Activated CD4-positive, alpha-beta T cell treated with anti-CD3 and anti-CD28 coated beads for 1 hour (primary cell): ENCODE measurements at places on chromosomes 2 and 18.

DNA sequence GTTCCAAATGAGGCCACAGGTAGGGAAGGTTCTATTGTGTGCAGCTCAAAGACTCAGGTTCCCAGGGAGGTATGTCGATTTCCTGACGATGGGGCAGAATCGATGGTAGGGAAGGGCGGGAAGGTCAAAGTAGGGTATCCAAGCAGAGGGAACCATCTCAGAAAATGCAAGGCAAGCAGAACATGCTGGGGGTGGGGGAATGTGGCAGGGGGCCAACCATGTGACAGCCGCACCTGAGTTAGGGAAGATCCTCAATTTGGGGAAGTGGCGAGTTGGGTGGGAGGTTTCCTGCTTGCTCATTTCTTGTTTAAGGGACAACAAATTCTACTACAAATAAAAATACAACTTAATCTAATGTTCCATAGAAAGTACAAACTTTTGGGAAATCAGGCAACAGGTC lies 21.7 kb upstream of the GRP start:
- DNase-seq: no peak

DNA sequence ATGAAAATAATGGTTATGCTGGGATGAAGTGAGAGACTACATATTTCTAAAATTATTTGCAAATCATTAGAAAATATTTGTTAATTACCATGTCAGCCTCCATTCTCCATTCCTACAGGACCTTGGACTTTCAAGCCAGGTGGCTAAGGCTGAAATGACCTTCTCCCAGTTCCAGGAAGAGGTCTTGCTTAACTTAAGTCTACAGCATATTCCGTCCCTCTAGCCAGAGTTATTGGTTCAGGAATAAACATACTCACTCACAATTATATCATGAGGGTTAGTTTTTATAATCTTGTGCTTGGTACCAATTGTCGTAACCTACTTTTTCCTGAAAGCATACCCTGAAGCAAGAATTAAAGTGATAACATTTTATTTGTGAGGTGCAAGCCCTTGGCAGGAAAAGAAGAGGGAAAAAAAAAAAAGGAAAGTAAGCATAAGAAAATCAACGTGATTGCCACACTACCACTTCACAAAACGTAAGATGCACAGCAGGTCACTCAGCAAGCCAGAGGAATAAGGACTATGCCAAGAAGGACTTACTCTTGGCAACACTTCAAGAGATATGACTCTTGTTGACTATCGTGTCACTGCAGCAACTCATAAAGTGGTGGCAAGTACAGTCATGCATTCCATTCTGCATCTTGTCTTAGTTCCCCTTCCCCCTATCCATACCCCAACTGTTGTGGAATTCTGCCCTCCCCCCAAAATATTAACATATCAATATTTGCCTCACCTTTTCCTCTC lies 479.1 kb downstream of the MBD2 start:
- DNase-seq: no peak

GRCh38 chr2:228023619-228024018 lies 152.2 kb downstream of the DAW1 start:
- DNase-seq: no peak

DNA sequence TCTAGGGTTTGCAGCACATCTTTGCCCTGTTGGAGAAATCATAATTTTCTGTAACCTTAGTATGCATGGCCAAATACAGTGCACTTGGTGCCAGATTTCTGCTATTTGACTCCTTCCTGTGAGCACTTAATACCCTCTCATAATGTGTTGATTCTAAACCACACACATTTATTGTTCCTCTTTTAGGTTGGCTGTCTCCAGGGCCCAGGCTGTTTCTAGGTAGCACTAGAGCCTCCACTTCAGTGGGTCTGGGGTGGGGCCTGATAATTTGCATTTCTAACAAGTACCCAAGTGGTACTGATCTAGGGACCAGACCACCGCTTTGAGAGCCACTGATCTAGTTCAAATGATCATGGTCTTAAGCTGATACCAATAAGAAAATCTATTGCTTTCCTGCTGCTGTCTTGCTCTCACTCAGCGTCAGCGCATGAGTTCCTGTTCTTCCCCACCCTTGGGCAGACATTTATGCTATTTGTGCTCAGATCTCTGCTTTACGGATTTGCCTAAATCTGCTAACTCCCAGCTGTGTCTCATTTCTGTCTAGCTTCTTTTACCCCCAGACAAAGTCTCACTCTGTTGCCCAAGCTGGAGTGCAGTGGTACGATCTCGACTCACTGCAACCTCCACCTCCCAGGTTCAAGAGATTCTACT lies 7.4 kb downstream of the PTRHD1 start:
- DNase-seq: no peak

DNA sequence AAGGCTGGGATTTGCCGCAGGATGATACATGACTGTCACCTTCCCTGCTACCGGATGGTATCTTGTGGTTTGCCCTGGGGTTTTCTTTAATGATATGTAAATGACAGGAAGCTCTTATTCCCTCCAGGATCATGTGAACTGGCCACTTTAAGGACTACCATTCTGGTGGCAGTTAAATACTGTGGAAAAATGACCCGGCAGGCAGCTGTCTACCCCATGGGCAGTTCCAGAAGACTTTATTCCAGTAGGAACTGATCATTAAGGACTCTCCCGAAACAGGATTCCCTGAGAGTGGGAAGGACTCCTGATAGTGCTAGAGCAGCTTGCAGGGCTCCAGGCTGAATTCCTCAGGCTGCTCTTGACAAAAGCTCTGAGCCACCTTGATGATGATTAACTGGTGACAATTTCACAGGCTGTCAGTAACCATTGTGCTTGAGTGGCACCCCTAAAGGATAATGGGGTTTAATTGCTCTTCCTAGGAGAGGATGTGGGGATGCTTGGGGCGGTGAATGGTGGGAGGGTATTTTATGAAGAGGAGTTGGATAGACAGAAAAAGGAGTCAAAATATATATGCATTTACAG lies 212.0 kb downstream of the CPS1 start:
- no peak for DNase-seq

DNA sequence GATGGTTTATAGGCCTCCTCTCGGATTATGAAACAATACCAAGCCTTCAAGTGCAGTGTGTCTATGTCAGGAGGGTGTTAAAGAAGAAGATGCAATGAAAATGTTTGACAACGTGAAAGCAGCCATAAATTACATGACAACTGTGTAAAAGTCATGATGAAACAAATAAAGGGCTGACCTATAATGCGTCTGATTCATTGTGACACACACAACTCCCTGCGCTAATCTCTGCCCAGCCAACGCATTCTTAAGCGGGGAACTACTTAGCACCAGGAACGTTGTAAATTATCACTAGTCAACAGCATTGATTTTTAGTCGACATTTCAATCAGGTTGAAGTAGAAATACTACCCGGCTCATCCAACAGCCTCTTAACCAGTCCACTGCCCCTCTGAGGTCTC lies 26.8 kb downstream of the BCL11A start:
- DNase-seq: no peak

DNA sequence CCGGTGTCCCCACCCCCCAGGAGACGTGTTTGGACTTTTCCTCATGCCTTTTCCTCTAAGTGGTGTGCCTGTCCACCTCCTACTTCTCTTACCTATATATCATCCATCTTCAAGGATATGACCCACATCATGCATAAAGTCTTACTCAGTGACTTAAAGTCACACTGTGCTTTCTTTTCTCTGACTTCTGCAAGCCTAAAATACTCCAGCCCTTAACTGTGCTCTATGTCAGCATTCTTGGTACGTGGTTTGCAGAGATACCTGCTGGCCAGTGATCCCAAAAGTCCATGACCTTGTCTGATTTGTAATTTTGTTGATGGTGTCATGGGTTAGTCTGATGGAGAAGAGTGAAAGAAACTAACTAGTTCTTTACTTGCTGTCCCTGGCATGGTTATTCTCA lies 393.6 kb upstream of the NRP2 start:
- no peak for DNase-seq

DNA sequence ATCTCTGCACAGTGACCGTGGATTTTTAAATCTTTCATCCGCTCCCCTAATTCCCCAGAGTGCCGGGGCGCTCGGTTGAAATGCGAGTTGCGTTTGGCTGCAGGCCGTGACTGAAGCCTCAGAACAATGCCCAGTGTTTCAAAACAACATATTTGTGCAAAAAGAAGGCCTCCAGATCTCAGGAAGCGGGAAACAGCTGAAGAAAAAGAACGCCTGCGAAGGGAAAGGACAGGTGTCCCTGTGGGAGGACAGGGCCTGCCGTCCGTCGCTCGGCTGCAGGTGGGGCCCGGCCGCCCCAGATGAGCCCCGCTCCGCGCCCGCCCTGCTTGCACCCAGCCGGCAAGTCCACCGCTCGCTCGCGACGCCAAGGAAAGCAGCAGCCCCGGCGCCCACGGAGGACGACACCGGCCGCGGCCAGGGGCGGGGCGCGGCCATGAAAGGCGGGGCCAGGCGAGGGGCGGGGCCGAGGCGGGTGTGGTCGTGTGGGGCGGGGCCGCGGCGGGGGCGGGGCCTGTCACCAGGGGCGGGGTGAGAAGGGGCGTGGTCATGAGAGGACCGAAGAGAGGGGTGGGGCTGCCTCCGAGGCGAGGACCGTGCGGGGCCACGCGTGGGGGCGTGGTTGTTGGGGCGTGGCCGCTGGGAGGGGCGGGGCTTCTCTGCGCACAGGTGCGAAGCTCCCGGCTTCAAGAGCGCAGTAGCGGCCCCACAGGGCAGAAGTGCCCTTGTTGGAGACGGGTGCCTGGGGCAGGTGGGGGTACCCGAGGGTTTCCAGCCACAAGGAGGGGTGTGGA lies 17.6 kb upstream of the BOK start:
- DNase-seq: peak; percentile 40

DNA sequence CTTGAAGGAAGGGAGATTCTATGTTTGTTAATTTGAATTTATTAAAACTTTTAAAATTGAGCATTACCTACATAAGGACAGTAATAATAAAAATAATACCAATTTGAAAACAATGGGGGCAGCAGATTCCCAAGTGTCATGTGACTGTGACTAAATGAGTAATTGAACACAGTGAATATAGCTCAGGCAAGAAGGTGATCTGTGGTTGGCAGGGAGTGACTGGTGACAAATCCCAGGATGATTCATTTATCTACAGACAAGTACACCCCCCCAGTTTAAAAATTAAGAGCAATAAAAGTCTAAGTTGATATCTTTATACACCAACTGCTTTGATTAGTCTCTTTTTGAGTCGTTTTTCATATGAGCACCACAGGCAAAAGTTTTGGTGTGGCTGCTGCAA lies 299.5 kb downstream of the ARHGAP15 start:
- no peak for DNase-seq

GRCh38 chr2:19141234-19142004 lies 217.0 kb downstream of the OSR1 start:
- no peak for DNase-seq

GRCh38 chr18:46588971-46589660 lies 67.9 kb downstream of the LOXHD1 start:
- no peak for DNase-seq

DNA sequence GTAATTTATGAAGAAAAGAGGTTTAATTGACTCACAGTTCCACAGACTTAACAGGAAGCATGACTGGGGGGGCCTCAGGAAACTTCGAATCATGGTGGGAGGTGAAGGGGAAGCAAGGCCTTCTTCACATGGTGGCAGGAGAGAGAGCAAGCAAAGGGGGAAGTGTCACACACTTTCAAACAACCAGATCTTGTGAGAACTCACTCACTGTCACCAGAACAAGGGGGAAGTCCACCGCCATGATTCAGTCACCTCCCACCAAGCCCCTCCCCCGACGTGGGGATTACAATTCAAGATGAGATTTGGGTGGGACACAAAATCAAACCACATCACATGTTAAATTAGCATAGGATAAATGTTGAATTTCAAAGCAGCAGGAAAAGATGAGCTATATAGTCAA lies 56.2 kb downstream of the STRADB start:
- no peak for DNase-seq

GRCh38 chr2:86331384-86331783 lies 6.0 kb downstream of the REEP1 start:
- no peak for DNase-seq

DNA sequence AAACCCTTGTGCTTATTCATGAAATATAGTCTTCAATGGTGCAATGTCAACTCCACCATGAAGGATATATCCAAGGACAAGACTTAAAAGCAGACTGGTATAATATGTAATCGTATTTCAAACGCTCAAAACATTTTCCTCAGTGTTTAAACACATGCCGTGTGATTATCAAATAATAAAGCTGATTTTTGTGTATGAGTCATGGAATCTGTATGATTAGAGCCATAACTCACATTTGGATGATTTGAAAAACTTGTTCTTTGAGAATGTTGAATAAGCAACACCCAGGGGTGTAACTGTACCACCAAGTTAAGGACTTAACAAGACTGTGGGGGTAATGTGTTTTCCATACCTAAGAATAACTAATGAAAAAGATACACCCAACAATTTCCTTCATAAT lies 215.3 kb downstream of the STK39 start:
- DNase-seq: no peak

DNA sequence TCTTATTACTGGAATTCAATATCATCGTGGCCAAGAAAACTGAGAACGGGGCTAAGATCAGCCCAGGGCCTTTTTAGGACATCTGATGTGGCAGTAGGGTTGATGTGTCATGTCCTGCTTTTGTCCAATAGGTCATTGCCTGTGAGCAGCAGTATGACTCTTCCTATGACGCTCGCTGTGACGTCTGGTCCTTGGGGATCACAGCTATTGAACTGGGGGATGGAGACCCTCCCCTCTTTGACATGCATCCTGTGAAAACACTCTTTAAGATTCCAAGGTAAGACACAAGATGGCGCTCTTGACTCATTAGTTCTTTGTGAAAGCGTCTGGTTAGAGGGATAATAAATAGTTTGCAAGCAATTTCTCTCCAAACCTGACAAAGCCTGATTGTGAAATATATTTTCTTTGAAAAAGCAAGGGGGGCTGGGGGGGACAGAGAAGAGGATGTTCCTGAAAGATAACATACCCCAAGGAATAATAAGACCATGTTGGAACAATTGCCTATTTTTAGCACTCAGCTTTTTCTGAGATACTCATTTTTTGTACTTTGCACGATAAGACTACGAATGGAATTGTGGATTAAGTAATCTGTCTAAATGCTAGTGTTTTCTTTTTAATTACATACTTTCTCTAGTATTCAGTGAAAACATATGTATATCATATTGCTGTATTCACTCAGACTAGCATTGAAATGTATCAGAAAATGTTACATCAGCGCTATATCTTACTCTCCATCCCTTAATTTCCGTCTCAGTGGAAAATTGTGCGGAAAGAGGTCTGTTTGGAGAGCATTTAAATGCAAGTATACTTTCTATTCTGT lies 58.1 kb downstream of the MYO3B start:
- DNase-seq: no peak
